ENCODE measurements at places on chromosomes 13 and 19.

GRCh38 chr19:45117167-45117594, 24.2 kb downstream of the PPP1R37 start:
- no peak for DNase-seq

- no peak for DNase-seq
Measured at GRCh38 chr13:73433890-73434289, 375.1 kb downstream of the KLF5 start.

DNA sequence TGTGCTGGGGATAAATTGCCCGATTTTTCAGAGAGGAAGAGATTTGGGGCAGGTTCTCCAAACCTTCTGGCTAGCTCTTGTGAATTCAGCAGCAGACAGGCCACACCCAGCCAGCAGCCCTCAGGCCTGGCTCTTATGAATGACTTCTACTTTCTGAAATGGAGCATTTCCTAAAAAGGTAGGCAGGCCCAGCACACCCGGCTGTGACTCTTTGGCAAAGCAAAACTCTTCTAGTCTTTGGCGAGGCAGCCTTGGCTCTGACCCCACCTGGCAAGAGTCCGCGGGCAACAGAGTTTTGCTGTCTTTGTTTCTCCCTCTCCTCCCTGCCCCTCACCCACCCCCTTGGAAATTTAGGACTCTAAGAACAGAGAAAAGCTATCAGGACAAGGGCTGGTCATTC, 221.2 kb downstream of the ZNF536 start:
- DNase-seq, result no peak

DNA sequence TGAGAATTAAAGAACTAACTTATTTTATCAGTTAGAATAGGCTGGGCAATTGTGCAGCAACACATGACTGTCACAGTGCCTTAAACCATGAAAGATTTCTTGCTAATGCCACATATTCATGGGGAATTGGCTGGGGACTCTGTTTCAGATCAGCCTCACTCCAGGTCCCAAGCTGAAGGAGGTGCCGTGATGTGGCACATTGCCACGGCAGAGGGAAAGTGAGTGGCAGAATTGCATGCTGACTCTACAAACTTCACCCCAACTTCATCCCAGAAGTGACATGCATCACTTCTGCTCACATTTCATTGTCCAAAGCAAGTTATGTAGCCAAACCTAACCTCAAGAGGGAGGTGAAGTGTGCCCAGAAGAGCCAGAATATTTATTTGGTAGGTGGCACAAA, 37.8 kb downstream of the OLFM4 start:
- no peak for DNase-seq

DNA sequence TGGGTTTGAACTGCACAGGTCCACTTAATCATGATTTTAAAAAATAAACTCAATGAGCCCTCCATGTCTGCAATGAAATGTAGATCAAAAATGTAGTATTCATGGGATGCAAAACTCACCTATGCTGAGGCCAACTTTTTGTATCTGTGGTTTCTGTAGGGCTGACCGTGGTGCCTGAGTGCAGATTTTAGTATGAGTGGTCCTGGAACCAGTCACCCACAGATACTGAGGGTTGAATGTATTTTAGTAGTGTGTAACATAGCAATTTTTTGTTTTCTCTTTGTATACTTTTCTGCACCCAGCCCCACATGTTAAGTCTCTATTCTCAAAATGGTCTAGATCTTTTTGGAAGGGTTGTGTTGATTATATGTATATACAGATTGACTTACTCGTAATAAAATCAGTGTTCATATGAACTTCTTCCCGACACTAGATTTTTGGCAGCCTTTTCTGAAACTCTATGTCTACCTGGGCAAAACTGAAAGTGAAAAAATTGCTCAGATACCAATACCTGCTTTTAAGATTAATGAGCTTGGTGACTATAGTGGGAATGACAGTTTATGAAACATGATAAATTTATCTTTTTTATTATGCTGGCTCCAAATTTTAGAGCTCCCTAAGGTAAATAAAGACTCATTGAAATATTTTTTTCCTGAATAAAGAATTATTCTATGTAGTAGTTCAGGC, 51.6 kb downstream of the DNAJC15 start:
- no peak for DNase-seq

DNA sequence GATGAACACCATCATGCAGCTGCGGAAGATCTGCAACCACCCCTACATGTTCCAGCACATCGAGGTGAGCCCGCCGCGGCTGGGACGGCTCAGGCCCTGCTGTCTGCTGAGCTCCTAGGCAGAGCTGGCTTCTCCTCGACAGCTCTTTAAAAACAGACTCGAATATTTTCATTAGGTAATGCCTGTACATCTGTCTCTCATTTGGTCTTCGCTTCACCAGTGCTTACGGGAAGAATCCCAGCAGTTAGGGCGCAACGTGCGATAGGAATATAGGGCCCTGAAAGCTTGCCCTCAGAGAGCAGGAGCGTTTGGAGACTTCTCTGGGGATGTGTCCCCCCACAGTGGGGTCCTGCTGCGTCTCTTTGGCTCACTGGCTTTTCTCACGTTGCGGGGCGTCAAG, 63.8 kb upstream of the LDLR start:
- DNase-seq, result no peak

DNA sequence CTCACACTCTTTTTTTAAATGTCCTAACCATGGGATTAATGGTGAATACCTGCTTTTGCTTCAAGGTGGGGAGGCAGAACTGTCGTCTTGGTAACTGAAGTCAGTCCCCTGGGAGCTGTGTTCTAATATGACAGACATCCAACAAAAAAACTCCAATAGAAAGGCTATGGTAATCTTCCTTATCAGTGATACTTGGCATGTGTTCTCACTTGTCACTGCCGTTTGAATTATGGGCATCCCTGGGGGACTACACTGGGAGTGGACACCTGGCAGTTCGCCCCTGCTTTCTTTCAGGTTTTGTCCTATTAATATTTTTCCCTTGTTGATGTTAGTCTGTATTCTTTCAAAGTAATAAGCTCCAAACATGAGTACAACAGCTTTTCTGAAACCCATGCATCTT, 252.6 kb downstream of the SLITRK5 start:
- DNase-seq, result no peak

DNA sequence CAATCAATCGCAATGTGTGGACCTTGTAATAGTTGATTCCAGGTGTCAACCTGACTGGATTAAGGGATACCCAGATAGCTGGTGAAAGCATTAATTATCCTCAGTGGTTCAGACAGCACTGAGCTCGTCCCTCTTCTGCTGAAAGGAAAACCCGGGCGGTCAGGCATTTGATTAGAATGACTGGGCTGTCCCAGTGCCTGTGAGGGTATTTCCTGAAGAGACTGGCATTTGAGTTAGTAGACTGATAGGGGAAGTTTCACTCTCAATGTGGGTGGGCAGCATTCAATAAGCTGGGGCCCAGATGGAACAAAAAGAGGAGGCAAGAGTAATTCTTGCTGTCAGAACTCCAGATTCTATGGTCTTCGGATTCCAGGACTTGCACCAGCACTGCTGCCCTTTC, 31.9 kb downstream of the KPNA3 start:
- no peak for DNase-seq

DNA sequence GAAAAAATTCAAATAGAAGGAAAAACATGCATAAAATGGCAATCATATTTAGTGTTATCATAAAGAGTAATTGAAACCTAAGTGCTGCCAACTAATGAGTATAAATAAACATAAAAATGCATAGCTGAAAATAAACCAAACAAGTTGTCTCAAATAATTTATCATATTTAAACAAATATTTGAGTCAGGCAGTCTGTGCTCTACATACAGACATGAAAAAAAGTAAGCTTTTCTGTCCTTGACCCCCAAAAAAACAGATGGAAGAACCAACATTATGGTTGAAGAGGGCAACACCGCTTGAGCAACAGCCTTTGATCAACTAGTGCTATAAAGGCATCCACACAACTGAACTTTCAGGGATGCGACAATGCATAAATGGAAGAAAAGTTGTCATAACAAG, 735.1 kb upstream of the MIR17HG start:
- no peak for DNase-seq

GRCh38 chr19:42115705-42116104, 16.5 kb downstream of the POU2F2 start:
- no peak for DNase-seq

GRCh38 chr19:47225746-47226425, 5.1 kb downstream of the BBC3 start:
- DNase-seq, result peak; percentile 92

- no peak for DNase-seq
Measured at GRCh38 chr19:807627-808422, 10.6 kb downstream of the PTBP1 start.

DNA sequence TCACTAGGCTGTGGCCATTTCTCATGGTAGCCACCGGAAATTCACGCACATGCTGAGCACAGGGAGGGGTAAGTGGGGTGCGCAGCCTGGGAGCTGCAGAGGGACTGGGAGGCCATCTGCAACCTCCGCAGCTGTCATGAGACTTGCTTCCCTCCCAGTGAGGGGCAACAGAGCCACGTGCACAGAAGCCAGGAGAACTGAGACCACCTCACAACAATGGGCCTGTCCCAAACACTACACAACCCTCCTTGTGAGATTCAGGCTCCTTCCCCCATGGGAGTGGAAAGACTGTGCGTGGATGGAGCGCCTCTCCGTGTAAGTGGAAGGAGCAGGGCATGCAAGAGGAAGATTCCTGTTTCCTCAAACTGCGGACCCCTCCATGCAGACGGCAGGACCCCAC, 8.8 kb downstream of the C3 start:
- no peak for DNase-seq

DNA sequence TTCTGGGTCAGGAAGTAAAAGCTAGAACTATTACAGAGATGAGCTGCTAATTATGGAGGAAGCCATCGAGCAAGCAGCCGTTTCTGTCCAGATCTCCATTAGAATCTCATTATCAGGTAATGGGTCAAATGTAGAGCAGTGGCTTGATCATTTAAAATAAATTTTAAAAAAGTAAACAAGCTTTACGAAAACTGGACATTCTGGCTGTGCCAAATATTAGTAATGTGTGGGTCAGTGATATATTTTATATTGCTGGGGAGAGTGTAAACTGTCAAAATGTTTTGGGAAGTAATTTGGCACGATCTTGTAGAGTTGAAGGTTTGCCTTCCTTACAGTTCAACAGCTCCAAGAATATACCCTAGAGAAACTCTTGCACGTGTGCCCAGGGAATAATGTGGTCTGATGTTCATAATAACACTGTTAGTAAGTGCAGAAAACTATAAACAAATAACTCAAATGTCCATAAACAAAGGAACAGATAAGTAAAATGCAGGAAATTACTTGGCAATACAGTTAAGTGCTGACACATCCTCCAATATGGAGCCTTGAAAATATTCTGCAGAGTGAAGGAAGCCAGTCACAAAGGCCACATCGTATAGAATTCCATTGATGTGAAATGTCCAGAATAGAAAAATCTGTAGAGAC, 127.2 kb upstream of the UBL3 start:
- DNase-seq, result no peak

DNA sequence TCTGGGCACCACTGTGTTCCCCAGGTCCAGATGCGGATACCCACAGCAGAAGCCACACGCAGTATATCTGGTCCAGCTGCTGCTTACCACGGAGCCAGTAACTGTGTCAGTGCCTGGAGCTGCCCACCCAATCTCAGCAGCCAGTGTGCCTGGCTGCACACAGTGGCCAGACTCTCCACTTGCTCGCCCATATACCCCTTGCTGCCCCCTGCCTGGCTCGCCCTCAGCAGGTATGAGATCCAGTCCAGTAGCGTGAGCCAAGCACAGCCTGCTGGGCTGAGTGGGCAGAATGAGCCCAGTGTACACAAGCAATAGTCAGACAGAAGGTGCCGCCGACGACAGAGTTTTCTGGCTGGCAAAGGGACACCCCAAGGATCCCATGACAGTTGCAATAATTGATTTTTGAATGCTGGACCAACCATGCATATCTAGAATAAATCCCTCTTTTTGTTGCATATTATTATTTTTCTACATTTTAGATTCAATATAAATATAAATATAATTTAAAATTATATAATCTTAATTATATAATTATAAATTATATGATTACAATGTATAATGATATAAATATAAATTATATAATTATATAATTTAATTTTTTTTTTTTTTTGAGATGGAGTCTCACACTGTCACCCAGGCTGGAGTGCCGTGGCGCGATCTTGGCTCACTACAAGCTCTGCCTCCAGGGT, 918.8 kb upstream of the MIR17HG start:
- no peak for DNase-seq

GRCh38 chr13:26706381-26706780, 54.2 kb downstream of the GPR12 start:
- DNase-seq, result no peak

GRCh38 chr19:16328824-16329482, 4.3 kb downstream of the KLF2 start:
- DNase-seq, result no peak

GRCh38 chr19:50909240-50910070, 1.7 kb downstream of the KLK4 start:
- no peak for DNase-seq

- peak; percentile 57 for DNase-seq
Measured at GRCh38 chr13:79679334-79679733, 198.4 kb downstream of the NDFIP2 start.

DNA sequence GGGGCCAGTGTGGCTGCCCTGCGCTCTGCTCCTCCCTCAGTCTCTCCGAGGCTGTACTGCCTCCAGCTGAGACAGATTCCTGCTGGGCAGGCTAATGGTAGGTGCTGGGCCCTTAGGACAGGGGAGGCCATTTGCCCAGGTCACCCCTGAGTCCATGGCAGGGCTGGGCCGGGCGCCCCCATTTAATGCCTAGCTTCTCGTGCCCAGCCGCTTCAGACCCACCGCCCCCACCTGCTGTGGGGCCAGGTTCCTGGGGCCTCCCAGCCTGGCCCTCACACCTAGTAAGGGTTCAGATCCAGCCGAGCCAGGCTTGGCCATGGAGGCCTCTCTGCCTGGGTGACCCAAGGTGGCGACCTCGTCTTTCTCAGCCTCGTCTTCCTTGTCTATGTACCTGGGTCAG, 17.8 kb downstream of the PIAS4 start:
- no peak for DNase-seq

DNA sequence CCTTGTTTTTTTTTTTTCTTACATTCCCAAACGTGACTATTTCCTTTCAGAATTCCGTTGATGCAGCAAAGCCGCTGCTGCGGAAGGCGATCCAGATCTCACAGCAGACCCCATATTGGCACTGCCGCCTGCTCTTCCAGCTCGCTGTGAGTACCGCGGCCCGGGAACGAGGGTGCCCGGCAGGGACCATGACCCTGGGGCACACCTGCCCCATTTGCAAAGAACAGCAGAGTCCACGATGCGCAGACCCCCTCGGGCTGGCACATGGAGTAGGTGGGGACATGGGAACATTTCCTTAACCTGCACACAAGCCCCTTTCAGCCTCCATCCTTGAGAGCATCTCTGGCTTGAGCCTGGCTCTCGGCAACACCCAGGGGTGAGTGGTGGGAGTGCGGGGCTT, 16.5 kb downstream of the MAU2 start:
- DNase-seq, result no peak

GRCh38 chr19:51566489-51567100, 4.5 kb upstream of the ZNF175 start:
- DNase-seq, result no peak
